Retina (tissue), 1 donor: ENCODE measurements at places on chromosomes 1 and 21.

GRCh38 chr1:31795801-31796621, 19.8 kb downstream of the SPOCD1 start:
- DNase-seq: peak; percentile 4

GRCh38 chr1:175599212-175599705, 144.1 kb downstream of the TNR start:
- DNase-seq: peak; percentile 86

GRCh38 chr1:16421201-16421600, 16.0 kb downstream of the SPATA21 start:
- no peak for DNase-seq

- DNase-seq: no peak
These were observed 8.3 kb downstream of the IL24 start for GRCh38 chr1:206905295-206906164.

DNA sequence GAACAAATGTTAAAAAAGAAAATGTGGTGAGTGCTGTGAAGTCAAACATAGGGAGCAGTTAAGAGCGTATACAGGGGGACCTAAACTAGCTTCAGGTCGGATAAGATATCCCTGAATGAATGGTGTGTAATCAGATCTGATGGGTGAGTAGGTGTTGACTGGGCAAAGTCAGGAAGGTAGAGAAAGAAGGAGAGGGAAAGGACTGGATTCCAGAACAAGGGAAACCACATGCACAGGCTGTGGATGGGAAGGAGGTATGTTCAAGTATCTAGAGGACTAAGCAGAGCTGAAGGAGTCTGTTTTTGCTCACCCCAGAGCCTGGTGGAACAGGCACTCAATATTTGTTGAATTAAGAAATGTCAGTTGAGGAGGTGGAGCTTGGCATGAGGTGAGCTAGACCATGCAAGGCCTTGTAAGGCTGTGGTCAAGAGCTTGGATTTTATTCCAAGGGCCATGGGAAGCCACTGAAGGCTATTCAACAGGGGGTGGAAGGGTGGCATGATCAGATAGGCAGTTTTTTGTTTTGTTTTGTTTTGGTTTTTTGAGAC, 27.4 kb downstream of the MAP7D1 start:
- no peak for DNase-seq

GRCh38 chr1:225567789-225568188, 85.1 kb downstream of the ENAH start:
- DNase-seq: no peak

- peak; percentile 83 for DNase-seq
These were observed 67.4 kb downstream of the DMRTB1 start for GRCh38 chr1:53526451-53527101.

- no peak for DNase-seq
These were observed 22.0 kb upstream of the KIF26B start for GRCh38 chr1:245132771-245133170.

DNA sequence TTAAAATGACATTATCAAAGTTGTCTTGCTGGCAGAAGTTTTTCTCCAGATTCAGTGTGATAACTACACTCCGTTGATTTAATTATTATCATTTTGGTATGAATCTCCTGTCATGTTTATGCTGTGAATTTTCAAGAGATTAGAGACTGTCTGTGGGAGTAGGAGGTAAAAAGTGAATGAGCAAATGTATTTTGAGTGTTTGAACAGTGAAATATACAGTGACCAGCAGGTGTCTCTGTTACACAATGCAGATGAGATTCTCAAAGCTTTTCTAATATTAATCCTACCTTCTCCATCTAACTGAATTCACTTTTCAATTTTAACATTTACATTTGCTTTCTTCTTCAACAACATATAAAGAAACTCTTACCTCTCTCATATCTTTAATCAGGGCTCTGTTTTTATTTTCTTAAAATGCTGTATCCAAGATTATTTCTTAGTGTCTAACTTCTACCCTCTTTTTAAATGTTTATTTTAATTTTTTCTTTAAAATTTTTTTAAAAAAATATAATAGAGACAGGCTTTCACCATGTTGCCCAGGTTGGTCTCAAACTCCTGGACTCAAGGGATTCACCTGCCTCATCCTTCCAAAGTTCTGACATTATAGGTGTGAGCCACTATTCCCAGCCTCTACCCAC, 20.9 kb upstream of the HSPA13 start:
- no peak for DNase-seq

GRCh38 chr1:65112811-65113210, 35.2 kb upstream of the AK4 start:
- DNase-seq: no peak

- DNase-seq: no peak
These were observed 73.0 kb downstream of the SWT1 start for GRCh38 chr1:185229981-185230380.

GRCh38 chr1:244104309-244105060, 53.4 kb downstream of the ZBTB18 start:
- no peak for DNase-seq

- DNase-seq: no peak
These were observed 14.2 kb downstream of the SMIM12 start for GRCh38 chr1:34845131-34845901.

GRCh38 chr1:112527266-112528010, 18.7 kb downstream of the WNT2B start:
- DNase-seq: no peak

- peak; percentile 21 for DNase-seq
These were observed 200.9 kb downstream of the DISC1 start for GRCh38 chr1:231827337-231828105.

GRCh38 chr1:229150518-229150917, 120.4 kb upstream of the RAB4A start:
- DNase-seq: no peak
